ENCODE measurements at places on chromosomes 4 and X. TPM values are rescaled to one million over a fixed set of nuclear protein-coding genes. Genes with fewer than 3 reads are reported as not detected.

- H3K4me1 ChIP-seq = no peaks in the 10 kb centered on the region
- H3K36me3 ChIP-seq = no peaks in the 10 kb centered on the region
- H3K4me3 ChIP-seq = no peak overlapping the region
Observed at GRCh38 chr4:158346576-158346975, 136.3 kb downstream of the TMEM144 start.

DNA sequence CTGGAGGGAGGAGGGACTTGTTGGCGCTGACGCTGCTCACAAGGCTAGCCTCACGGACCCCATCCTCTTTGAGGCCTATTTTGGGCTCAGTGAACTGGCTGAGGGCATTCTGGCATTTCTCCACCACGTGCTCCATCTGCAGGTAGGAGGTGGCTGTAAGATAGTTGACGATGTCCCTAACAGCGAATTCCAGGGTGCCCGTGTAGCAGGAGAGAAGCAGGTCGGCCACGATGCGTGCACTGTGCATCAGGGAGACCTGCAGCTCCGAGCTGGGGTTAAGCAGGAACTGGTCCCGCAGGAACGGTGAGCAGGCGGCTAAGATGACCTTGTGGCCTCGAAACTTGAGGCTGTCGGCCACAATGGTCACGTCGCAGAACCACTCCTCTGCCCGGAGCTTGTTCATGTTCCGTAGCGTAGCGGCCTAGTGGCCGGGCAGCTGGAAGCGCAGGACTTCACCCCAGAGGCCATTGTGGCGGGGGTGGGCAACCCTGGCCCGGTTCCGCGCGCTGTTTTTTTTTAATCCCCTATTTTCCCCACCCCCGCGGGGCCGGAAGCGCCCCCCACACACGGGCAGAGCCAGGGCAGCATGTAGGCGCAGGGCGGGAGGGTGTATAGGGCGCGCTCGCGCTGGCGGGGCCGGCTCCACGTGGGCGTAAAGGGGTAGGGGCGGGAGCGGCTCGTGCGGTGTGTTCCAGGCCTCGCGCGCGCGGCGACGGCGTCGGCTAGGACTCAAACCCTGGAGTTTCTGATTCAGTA is 73.2 kb downstream of the UBE2K start:
- DNase-seq = no peak
- H3K36me3 ChIP-seq = peaks cover 58% of the 10 kb centered on the region

DNA sequence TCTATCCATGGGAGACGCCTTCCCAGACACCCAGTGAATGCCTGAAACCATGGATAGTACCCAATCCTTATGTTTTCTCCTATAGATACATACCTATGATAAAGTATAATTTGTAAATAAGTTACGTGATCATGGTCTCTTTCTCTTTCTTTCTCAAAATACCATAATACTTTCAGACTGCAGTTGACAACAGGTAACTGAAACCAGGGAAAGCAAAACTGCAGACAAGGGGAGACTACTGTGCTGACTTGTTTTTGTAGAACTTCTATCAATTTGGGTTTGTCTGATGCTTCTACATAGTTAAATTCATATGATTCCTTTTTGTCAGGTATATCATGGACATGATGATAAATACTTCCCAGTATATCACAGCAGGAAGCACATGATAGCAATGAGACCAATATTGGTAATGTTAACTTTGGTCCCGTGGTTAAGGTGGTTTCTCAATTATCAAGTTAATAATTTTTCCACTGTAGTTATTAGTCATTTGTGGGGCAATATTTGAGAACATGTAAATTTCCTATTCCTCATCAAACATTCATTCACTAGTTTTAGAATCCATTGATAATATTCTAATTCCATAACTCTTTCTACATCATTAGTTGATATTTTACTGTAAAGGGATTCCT is 298.0 kb upstream of the TET2 start:
- H3K4me1 ChIP-seq = no peaks in the 10 kb centered on the region
- DNase-seq = no peak
- H3K4me3 ChIP-seq = no peak overlapping the region
- H3K27me3 ChIP-seq = no peaks in the 10 kb centered on the region
- no peaks in the 10 kb centered on the region for H3K36me3 ChIP-seq
- H3K27ac ChIP-seq = no peak overlapping the region

DNA sequence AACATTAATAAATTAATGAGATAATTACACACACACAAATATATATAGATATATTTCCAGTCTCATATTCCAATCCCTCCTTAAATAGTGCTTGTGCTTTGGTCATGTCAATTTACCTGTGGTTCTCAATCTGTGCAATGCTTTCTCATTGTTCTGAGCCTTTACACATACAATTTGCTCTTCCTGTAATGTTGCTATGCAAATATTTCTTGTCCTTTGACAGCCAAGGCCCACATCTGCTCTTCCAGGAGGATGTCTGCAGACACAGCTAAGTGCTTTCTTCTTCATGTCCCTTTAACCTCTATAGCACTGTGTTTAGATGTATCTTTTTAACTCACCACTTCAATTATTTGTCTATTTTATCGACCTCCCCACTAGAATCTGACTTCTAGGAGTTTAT is 67.3 kb upstream of the RAPGEF2 start:
- no peaks in the 10 kb centered on the region for H3K36me3 ChIP-seq
- no peak for DNase-seq
- H3K27ac ChIP-seq = no peak overlapping the region
- H3K4me3 ChIP-seq = no peak overlapping the region
- H3K27me3 ChIP-seq = no peaks in the 10 kb centered on the region

- no peak for DNase-seq
- H3K4me1 ChIP-seq = no peaks in the 10 kb centered on the region
Observed at GRCh38 chr4:141290771-141291170, 70.1 kb downstream of the ZNF330 start.

DNA sequence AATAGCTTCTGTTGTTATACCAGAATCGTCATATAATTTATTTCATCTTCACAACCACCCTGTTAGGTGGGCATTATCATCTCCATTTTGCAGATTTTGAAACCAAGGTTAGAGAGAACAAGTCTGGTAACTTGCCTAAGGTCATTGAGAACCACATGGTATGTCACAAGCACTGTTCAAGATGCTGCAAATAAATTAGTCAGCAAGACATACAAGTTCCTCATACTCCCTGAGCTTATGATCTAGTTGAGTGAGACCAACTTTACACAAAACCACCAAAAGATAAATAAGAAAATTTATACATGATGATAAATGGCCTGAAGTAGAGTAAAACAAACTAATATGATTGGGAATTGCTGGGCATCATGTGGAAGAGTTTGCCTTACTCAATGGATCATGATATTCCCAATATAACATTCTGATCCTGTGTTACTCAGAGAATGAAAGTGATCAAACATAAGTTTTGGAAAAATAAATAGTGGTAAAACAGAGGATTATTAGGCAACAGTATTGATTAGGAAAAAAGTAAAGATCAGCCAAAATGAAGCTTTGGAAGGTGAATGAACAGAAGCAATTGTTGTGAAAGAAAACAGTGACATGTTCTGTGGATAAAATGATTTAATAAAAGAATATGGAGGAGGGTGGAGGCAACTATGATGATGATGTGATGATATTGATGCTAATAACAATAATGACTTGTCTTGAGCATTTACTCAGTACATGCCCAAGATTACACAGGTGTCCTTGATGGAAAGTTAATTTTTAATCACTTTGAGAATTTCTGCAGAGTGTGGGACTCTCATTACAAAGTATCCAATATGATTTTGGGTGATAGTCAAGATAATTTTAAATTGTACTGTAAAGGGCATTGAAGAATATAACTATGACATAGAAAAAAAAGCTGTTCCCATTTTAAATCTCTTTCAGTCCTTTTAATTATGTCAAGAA is 34.1 kb upstream of the IL1RAPL1 start:
- no peaks in the 10 kb centered on the region for H3K36me3 ChIP-seq
- no peaks in the 10 kb centered on the region for H3K4me1 ChIP-seq
- H3K4me3 ChIP-seq = no peak overlapping the region

- H3K27ac ChIP-seq = no peak overlapping the region
- H3K4me1 ChIP-seq = no peaks in the 10 kb centered on the region
Observed at GRCh38 chrX:133045986-133046385, 50.9 kb downstream of the USP26 start.

GRCh38 chrX:71954458-71954857 is 43.8 kb downstream of the NHSL2 start:
- DNase-seq = no peak
- peak overlapping the region; percentile 49 for H3K27ac ChIP-seq
- H3K4me3 ChIP-seq = no peak overlapping the region
- no peaks in the 10 kb centered on the region for H3K27me3 ChIP-seq

GRCh38 chr4:94819371-94820168 is 61.8 kb downstream of the BMPR1B start:
- no peak overlapping the region for H3K27ac ChIP-seq
- no peaks in the 10 kb centered on the region for H3K36me3 ChIP-seq
- H3K4me3 ChIP-seq = no peak overlapping the region
- no peaks in the 10 kb centered on the region for H3K27me3 ChIP-seq

GRCh38 chrX:17836830-17837229 is 24.3 kb downstream of the RAI2 start:
- no peaks in the 10 kb centered on the region for H3K36me3 ChIP-seq
- DNase-seq = no peak
- no peak overlapping the region for H3K4me3 ChIP-seq
- no peak overlapping the region for H3K27ac ChIP-seq

DNA sequence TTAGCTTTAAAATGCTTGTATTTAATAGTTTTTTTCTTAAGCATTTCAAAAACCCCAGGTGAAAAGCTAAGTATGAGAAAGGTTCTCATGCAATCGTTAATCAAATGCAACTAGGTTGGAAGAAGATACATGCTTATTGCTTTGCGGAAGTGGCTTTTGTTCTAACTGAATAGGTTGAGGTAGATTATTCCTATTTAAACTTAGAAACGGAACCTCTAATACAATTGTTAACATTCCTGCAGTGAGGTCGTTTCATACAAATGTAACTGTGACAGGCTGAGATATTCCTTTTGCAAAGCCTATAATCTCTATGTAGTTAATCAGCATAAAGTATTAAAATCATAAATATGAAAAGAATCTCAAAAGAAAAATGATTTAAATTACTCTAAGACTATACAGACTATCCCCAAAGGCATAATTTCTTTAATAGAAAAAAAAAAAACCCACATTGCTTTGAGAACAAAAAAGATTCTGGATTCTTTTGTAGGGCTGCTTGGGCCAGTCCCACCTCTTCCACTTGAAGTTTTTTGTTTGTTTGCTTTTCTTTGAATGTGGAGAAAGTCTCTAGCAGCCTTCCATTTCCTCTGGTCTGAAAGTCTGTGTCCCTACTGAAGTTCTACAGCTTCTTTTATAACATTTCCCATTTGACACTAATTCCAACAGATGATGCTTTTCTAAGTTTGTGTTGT is 25.6 kb upstream of the SORBS2 start:
- H3K36me3 ChIP-seq = no peaks in the 10 kb centered on the region
- H3K27me3 ChIP-seq = no peaks in the 10 kb centered on the region
- H3K27ac ChIP-seq = peak overlapping the region; percentile 26
- DNase-seq = no peak
- H3K4me1 ChIP-seq = peaks cover 24% of the 10 kb centered on the region

- no peak overlapping the region for H3K27ac ChIP-seq
- H3K36me3 ChIP-seq = no peaks in the 10 kb centered on the region
- H3K4me3 ChIP-seq = no peak overlapping the region
Observed at GRCh38 chrX:136380010-136380769, 79.4 kb downstream of the ADGRG4 start.

DNA sequence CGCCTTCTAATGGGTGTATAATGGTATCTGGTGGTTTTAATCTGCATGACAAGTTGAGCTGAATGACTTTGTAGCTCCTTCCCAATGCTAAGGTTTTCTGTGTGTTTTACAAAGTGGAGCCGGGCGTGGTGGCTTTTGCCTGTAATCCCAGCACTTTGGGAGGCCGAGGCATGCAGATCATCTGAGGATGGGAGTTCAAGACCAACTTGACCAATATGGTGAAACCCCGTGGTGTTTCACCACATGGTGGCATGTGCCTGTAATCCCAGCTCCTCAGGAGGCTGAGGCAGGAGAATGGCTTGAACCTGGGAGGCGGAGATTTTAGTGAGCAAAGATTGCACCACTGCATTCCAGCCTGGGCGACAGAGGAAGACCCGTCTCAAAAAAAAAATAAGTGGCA is 28.9 kb downstream of the ARFIP1 start:
- H3K27me3 ChIP-seq = no peaks in the 10 kb centered on the region
- H3K36me3 ChIP-seq = no peaks in the 10 kb centered on the region
- H3K4me3 ChIP-seq = no peak overlapping the region
- H3K27ac ChIP-seq = no peak overlapping the region
- H3K4me1 ChIP-seq = no peaks in the 10 kb centered on the region

- H3K4me1 ChIP-seq = no peaks in the 10 kb centered on the region
- H3K36me3 ChIP-seq = no peaks in the 10 kb centered on the region
- no peaks in the 10 kb centered on the region for H3K27me3 ChIP-seq
- no peak for DNase-seq
Observed at GRCh38 chr4:156901871-156902270, 69.7 kb downstream of the PDGFC start.

GRCh38 chr4:161653697-161654096 is 510.1 kb downstream of the FSTL5 start:
- no peaks in the 10 kb centered on the region for H3K27me3 ChIP-seq
- no peaks in the 10 kb centered on the region for H3K4me1 ChIP-seq
- H3K36me3 ChIP-seq = no peaks in the 10 kb centered on the region
- H3K27ac ChIP-seq = no peak overlapping the region
- DNase-seq = no peak

- no peaks in the 10 kb centered on the region for H3K27me3 ChIP-seq
- H3K36me3 ChIP-seq = no peaks in the 10 kb centered on the region
- H3K27ac ChIP-seq = peak overlapping the region; percentile 50
Observed at GRCh38 chr4:103365285-103365684, 167.1 kb upstream of the CENPE start.

DNA sequence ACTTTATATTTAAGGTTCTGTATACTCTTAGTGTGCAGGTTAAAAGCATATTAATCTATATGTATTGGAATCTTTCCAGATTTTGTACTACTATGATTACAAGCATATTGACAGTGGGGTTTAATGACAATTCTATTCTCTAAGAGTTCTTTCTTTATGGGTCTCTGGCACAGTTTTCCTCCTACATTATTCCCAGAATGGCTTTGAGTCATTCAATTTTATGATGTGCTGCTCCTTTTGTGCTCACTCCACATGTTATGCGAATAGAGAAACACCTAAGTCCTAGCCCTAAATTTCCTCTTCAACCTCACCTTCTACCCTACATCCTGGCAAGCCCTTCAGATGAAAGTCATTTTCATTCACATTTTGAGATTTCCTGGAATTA is 209.9 kb upstream of the DIAPH2 start:
- no peaks in the 10 kb centered on the region for H3K36me3 ChIP-seq
- no peak overlapping the region for H3K4me3 ChIP-seq
- no peak overlapping the region for H3K27ac ChIP-seq
- DNase-seq = no peak

GRCh38 chr4:10529291-10530136 is 72.3 kb upstream of the ZNF518B start:
- DNase-seq = no peak
- H3K27ac ChIP-seq = no peak overlapping the region
- no peaks in the 10 kb centered on the region for H3K36me3 ChIP-seq
- peaks cover 8% of the 10 kb centered on the region for H3K4me1 ChIP-seq
- H3K4me3 ChIP-seq = no peak overlapping the region

- H3K36me3 ChIP-seq = no peaks in the 10 kb centered on the region
- H3K27ac ChIP-seq = no peak overlapping the region
- no peaks in the 10 kb centered on the region for H3K27me3 ChIP-seq
- H3K4me3 ChIP-seq = no peak overlapping the region
Observed at GRCh38 chrX:40552768-40553167, 28.0 kb upstream of the ATP6AP2 start.

The ALPK1 gene
- not detected for total RNA-seq

The SPRY1 gene
- total RNA-seq = 8.9 TPM

The FDCSP gene
- not detected for total RNA-seq

The WNK3 gene
- total RNA-seq = 30.7 TPM

All from endodermal cell (in vitro differentiated cells).